ENCODE measurements at places on chromosomes 2 and 18.
A peak's percentile ranks its signal among the peaks of the same experiment; 100 is the strongest.

GRCh38 chr2:241564596-241565410 is 6.3 kb downstream of the BOK start:
- no peak for DNase-seq

GRCh38 chr18:10119991-10120390 is 206.2 kb downstream of the VAPA start:
- no peak for DNase-seq

DNA sequence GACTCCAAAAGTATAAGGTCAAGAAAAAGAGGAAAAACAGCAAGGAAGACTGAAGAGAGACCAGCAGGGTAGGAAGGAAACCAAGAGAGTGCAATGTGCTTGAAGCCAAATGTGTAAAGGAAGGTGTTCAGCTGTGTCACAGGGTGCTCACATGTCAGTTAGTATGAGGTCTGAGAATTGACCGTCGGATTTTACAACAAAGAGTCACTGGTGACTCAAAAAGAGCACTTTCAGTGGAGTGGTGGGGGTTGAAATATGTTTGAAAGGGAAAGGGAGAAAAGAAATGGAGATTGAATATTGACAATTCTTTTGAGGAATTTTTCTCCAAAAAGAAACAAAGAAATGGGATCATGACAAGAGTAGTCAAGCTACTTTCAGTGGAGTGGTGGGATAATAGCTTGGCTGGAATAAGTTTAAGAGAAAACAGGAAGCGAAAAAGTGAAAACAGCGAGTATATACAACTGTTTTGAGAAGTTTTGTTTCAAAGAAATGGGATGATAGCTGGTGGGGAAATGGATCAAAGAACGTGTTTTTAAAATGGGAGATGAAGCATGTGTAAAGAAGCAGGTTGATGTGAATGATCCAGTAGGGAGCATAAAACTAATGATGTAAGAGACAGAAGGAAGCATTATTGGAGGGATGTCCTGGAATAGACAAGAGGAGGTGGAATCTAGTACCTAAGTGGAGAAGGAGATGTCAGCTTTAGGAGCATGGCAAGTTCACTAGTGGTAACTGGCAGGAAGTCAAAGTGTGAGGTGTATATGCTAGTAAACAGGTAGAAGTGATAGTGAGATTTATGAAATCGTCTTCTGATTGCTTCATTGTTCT is 3.6 kb upstream of the TSPYL6 start:
- no peak for DNase-seq

DNA sequence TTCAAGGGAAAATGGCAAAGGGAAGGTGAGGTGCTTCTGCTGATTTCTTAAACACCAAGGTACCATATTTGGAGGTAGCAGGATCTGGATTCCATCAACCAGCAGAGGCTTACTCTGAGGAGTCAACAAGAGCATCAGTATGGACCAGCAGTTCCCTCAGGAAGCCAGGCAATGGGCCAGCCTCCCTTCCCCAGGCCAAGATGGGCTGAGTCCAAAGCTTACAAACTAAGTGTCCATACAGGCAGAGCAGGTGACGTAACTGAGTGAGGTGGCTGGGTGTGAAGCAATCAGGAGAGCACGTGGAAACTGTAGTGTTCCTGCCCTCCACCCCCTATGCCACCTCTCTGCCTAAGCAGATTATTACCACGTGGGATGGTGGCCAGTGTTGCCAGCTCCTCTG is 134.2 kb upstream of the HNRNPA3 start:
- no peak for DNase-seq

DNA sequence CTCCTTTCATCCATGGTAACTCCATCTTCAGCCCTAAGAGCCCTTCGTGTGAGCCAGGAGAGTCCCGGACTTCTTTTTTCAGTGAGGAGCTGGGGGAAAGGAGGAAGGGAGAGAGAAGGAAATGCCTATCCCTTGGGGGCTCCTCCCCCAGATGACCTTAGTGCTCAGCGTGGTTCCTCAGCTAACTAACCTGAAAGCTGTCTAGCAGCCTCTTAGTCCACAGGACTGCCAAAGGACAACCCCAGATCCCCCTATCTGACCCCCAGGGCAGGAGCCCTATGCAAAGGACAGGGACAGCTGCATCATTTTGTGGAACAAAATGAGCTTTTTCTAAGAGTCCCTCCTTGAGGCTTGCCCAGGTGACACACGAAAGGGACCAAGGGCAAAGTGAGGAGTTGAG is 7.9 kb downstream of the SPR start:
- DNase-seq = no peak

DNA sequence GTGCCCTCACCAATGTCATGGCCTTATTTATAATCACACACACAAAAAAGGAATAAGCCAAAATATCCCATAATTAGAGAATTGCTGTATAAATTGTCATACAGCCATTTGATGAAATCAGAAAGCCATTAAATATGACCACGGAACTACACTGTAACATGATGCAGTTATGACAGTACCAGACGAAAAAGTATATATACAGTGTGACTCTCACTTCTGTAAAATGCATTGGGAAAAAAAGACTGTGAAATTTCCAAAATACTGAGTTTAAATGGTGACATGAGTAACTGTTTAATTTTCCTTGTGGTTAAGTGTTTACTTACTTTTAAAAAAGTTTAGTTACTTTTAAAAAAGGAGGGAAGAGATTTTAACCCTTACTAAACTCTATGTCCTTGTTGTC is 25.4 kb downstream of the UXS1 start:
- no peak for DNase-seq

DNA sequence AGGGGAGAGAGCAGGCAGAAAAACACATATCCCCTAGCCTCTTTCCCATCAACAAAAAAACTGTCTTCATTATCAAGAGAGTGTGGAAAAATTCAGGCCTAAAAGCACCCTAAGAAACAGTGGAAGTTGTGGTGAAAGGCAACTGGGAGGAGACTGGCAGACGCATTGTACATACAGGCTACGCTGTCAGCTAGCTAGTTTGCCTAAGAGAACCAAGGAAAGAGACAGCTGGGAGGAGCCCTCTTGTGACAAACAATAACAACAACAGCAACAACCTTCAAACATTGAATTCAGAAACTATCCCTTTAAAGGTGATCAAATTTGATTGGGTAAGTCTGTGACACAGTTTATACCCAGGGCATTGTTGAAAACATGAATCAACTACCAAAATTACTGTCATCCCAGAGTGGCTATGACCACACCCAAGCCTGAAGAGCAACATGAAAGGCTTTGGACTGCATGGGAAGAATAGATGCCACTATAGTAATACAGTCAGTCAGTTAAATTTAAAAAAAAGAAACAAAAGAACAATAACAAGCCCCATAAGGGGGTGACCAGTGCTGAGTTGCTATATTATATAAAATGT is 88.9 kb upstream of the CRIM1 start:
- DNase-seq = no peak

DNA sequence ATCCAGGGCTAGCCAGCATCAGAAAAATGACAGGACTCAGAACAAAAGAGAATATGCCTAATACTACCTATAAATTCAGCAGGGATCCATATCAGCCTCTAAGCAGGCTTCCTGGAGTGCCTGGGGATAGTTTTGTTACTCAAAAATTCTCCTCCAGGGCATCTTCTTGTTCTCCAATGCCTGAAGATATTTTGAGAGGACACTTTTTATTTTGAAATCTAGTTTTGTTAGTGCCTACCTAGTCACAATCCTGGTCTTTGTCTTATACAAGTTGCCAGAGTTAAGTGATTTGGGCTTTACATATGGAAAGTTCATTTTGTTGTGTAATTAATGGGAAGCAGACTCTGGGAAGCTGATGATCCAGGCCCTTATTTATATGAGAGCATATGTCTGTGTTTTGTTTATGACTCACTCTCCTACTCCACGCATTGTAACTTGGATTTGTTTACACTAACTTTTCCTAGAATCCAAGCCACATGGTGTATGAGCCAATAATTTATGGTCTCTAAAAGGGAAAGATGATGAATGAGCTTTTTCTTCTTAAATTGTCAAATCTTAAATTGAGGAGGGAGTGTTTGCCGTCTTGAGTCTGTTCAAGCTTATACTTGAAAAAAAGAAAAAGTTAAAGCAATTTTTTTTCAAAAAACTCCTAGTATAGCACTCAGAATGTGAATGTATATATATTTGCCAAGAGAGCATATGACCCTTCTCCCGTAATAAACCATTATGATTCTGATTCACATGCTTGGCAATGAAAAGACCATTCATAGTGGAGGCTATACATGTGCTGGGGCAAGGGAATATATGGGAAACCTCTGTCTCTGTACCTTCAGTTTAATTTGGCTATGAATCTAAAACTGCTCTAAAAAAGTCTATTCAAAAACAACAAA is 370.3 kb downstream of the SETBP1 start:
- peak; percentile 48 for DNase-seq

- DNase-seq = no peak
These were observed 30.2 kb downstream of the ITGB1BP1 start for GRCh38 chr2:9392898-9393765.

DNA sequence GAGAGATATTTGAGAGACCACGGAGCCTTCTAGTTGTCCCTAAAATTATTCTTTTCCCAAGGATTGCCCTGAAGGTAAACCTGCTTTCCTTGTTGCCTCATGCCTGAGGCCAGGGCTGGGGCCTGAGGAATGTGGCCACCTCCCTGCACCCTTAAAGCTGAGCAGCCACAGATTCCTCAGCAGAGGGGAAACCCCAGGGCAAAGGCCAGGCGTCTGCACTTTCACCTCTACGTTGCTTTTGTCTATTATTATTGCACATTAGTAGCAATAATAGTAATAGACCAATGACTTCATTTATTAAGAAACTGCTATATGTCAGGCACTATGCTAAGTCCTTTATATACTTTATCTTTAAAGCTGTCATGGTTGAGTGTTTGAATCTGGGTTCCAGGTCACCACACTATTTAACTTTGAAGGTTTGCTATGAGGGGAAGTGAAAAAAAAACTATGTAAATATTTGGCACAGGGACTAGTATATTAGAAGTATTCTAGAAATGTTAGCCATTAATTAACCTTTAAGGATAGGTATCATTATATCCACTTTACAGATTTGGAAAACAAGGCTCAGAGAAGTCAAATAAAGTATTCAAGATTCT is 104.2 kb downstream of the LRRC30 start:
- DNase-seq = no peak

- DNase-seq = no peak
These were observed 15.2 kb downstream of the TMEM247 start for GRCh38 chr2:46494596-46494995.

DNA sequence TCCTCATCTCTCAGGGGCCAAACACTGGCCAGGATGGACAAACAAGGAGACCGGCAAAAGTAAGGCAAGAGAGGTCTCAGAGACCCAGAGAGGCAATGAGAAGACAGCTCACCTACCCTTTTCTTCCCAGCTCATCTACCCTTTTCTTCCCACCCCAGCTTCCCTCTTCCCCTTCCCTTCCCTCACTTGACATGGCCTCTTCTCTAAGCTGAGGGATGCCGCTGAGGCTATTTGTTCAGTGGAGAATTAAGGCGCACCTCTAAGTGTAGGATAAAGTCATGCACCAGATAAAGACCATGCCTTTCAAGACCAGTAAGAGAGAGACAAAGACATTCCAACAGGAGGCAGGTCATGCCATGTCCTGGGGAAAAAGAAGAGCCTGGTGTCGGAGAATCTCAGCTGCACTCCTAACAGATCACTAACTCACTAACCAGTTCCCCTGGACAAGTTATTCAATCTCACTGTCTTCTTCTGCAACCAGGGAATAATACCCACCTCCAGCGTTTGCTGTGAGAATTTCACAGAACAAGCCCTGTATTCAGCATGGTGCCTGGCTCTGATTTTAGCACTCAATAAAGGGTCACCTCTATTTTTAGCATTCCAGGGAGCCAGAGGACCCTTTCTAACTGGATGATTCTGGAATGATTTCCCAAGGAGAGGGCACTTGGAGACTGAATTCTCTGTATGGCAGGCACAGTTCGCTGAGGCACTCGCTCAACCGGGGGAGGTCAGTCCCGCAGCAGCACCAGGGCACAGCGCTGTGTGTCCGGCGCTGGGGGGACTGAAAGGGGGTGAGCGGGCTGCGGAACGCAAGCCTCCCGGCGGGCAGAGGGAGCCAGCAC is 3.0 kb upstream of the FOSL2 start:
- DNase-seq = no peak

GRCh38 chr18:34787931-34788532 is 77.9 kb downstream of the DTNA start:
- no peak for DNase-seq

DNA sequence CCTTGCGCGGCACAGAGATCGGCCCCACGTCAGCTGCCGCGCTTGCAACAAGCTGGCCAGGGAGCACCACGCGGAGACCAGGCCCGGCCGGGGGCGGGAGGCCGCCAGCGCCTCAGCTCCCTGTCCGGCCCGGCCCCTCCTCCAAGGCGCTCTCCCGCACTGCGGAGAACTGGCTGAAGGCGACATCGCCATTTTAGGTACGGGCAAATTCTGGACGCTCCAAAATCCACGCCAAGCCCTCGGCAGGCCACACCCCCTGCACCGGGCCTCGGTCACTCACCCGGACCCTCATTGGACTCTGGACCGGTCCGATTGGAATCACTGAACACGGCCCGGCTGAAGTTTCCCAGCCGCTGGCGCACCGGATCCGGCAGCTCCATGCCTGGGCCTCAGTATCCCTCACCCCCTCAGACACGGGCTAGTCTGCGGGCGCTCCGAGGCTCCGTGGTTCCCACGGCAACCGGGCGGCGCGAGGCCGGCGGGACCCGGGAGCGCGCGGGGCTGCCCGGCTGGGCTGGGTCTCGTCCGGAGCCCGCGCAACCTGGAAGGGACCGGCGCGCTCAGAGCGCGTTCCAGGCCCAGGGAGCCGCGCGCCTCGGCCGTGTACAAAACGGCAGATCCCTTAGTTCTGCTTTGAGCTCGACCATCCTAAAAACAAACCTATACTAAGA is at the start of gene TMEM17:
TMEM17 (minus strand) TSS at position 446 of the 671 bp plus-strand sequence; CDS start at position 380, 66 bp downstream.
- peak; percentile 72 for DNase-seq

GRCh38 chr18:48940854-48941611 is 9.7 kb downstream of the SMAD7 start:
- DNase-seq = no peak

DNA sequence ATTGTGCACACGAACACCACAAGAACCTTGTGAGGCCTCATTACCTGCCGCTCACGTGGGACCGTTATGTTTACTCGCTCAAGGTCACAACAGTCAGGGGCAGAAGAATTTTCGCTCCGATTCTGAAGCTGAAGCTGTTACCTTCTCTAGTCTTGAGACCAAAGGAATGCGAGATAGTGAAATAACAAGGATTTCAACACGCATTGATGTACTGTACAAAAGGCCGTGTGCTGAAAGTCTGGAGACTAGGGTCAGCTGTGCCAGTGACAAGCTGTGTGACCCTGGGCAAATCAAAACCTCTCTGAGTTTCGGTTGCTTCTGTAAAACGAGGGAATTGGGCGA is 583 bp downstream of the NEMP2 start:
- no peak for DNase-seq

GRCh38 chr2:69692424-69692823 is 48.9 kb upstream of the AAK1 start:
- DNase-seq = peak; percentile 48

Measured in GM04503 (cell line).